Activated T-helper 2 cell treated with anti-CD3 and anti-CD28 coated beads, Interferon-gamma antibody, Interleukin-2, Interleukin-4, amounts not matched to agents 10 μg/mL and 5 μg/mL and 100 μg/mL, durations not matched to agents 14 hours and 24 hours and 36 hours (primary cell): ENCODE measurements at places on chromosomes 7 and 10.

DNA sequence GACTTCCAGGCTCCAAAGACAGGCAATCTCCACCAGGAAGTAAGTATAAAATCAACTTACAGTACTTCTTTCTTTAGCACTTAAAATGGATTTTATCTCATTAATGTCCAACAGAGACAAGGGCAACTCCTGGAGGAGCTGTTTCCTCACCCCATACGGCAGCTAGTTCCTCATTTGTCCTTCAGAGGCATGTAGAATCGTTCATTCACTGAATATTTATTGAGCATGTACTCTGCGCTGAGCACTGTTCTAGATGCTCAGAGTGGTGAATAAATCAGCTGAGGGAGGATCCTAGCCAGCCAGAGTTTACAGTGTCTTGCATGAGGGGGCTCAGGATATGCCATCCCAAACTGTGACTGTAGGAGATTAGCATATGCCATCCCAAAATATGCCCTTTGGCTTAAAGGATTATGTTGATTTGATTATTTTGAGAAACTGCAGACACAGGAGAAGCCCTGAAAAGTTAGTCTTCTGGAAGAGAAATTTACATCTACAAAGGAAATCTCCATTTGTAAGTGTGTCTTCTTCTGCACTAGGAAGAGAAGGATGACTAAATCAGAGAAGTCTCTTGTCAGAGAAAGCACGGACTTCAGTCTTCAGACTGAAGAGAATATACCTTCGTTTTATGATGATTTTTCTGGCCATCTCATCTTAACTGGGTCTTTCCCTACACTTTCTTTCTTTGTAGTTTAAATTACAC lies 66.9 kb downstream of the BAMBI start:
- DNase-seq: no peak

DNA sequence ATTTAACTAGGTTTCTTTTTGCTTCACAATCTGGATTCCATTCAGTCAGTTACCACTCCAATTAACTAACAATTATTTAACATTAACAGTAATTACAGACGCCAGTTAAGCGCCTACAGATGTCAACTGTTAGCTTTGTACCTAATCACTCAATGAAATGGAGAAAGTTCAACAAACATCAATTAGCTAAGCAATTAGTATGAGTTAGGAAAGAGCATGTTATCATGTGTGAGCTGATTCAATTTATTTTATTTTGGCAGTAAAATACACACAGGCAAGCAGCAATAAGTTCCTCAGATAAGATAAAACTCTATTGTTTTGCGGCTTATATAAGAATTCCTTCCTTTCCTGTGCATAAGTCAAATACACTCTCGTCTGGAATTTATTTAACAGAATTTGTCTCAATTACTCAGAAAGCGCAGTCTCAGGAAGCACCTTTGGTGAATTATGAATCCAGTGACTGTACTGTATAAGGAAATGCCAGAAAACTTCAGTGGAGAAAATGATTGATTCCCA lies 427.1 kb upstream of the GALNT17 start:
- no peak for DNase-seq

GRCh38 chr7:28739826-28740225 lies 218.3 kb downstream of the TRIL start:
- no peak for DNase-seq

DNA sequence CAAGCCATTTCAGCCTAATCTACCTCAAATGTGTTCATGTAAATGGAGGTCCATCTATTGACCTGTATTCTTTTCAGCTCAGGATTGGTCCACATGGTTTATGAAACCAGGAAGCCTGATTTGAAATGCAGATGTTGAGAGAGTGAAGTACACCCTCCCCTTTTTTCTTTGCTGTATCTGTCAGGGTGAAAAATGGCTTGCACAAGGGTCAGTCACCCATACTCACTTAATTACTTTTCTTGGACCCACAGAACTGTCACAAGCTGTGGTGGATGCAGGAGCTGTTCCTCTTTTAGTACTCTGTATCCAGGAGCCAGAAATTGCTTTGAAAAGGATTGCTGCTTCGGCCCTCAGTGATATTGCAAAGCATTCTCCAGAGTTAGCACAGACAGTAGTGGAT lies 41.2 kb downstream of the SPAG6 start:
- DNase-seq: no peak

- no peak for DNase-seq
Observed at GRCh38 chr7:146096994-146097393, 19.6 kb upstream of the CNTNAP2 start.

DNA sequence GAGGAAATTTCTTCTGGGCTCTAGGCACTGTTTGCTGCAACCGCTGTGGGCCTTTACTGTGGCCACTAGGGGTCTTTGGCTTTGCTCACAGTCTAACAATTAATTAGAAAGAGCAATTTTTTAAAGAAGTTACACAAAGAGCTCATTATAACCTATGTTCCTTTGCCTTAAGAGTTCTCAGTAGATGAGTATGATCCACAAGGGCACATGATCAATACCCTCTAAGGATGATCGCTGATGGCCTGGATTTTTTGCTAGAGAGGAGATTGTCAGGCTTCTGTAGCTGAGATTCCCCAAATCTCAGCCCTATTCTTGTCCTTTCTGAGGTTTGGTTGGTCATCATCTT lies 80.8 kb upstream of the RHOBTB1 start:
- no peak for DNase-seq

DNA sequence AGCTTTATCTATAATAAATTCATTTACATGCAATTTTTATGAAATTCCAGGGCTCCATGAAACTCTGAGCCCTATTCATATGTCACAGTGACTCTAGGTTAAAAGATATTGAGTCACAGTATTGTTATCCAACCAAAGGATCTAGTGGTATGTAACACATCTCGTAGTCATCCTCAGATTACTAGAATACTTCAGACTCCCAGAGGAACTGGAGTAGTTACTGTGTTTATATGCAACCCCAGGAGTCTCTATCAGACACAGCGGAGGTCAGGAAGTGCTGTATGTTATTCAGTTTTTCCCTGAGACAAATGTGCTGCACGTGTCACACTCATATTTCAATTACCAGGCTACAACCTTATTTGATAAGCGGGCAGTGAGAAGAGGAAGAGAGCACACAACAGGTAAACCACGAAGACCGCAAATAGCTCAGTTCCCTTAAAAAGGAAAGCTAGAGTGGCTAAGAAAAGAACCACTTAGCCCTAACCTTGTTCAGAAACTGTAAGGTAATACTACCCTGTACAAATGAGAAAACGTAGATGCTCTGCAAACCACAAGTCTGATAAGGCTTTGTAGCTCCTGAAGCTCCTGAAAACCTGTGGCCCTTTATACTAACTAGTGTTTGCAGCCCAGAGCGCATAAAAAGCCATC lies 114.0 kb upstream of the CNTNAP2 start:
- DNase-seq: no peak

- DNase-seq: no peak
Observed at GRCh38 chr10:109895095-109895818, 28.1 kb downstream of the XPNPEP1 start.

DNA sequence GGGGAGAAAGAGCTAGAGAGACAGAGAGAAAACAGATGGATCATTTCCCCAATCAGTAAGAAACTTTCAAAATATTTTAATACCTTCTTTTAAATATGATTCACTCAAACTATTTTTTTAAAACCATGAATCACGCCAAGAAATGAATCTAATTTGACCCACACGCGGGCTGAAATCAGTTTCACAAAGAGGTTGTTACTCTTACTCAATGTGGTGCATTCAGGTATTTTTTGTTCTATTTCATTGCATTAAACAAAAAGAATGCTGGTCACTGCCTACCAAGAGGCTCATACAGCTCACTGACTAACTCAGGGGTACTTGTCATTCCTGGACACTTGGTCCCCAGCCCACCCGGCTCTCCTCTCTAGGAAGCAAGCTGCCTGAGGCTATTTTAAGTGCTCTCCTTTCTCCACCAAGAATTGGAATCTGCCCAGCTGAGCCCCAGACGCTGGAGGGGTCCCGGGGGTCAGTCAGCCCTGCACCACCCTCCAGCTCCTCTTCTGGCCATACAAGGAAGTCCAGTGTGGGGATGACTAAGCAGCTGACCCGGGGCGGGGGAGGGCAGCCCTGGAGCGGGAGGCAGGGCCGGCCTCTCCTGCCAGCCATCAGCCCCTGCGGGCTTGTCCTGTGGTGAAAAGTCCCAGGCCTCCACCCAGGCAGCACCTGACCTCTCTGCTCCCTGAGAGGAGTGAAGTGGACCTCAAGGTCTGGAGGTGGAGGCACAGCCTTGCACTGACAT lies 21.7 kb upstream of the PFKP start:
- no peak for DNase-seq

DNA sequence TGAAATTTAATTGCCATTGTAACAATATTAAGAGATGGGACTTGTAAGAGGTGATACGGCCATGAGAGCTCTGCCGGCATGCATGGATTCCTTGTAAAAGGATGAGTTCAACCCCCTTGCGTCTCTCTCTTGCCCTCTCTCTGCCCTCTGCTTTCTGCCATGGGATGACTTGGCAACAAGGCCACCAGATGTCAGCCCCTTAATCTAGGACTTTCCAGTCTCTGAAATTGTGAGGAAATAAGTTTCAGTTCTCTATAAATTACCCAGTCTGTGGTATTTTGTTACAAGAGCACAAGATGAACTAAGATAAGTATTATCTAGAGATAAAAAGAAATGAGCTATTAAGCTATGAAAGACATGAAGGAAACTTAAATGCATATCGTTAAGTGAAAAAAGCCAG lies 145.7 kb upstream of the AHR start:
- DNase-seq: no peak

DNA sequence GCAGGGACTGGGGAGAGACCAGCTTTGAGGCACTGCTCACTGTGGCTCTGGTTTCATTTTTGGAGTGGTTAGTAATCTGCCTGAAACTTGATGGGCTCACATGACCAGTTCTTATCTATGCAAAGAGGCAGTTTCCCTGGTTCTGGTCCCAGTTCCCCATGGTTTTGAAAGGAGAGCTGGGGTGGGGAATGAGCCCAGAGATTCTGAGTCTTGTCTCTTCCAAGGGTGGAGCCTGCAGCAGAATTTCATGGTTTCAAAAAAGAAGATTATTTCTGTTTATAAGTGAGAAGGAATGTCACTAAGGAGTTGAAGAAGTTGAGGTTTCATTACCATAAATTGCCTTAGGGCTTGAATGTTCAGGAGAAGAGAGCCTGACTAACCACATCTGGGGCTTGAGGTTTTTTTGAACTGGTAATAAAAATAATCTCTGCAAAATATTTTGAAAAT lies 190.2 kb upstream of the HABP2 start:
- DNase-seq: no peak

- DNase-seq: no peak
Observed at GRCh38 chr7:96067321-96067720, 254.6 kb downstream of the SLC25A13 start.

GRCh38 chr7:50212666-50213621 lies 91.6 kb upstream of the IKZF1 start:
- DNase-seq: no peak

GRCh38 chr7:45035893-45036292 lies 35.9 kb downstream of the CCM2 start:
- DNase-seq: no peak

DNA sequence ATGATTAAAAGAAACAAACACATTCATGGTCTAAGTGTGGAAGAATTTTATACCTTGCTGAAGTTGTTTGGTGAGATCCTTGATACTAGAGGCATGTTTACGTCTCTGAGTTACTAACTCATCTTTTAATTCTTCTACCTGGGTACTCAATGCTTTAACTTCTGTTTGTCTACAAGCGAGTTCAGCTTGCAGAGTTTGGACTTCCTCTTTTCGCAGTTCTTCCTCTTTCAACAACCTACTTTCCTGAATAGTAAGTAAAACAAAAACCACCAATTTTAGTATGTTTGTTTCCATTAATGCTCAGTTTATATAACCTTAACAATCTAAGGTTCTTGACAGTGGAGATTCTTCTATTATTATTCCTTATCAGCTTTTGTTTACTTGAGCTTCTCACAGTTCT lies 42.9 kb downstream of the CCDC186 start:
- no peak for DNase-seq

- DNase-seq: no peak
Observed at GRCh38 chr10:104300736-104301292, 31.8 kb downstream of the GSTO2 start.

GRCh38 chr10:17548770-17549169 lies 68.4 kb downstream of the HACD1 start:
- no peak for DNase-seq

- no peak for DNase-seq
Observed at GRCh38 chr10:92640107-92640506, 47.2 kb downstream of the KIF11 start.

DNA sequence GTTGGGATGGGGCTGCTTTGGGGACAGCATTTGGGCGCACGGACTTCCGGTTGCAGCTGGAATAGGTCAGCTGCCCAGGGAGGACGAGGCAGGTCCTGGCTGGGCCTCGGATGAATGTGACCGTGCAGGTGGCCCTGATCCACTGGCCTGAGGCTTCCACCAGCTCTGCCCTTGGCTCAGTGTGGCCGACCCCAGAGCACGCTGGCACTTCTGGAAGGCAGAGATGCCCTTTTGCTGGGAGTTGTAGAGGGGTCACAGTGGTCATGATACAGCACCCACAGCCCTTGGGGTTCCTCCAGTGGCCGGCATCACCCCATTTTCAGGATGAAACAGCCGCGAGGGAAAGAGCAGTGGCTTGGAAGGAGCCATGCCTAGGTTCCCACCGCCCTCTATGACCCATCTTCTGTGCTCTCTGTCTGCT lies 19.0 kb downstream of the ADCY1 start:
- DNase-seq: no peak

- DNase-seq: no peak
Observed at GRCh38 chr7:123961771-123962170, 36.7 kb downstream of the SPAM1 start.

- DNase-seq: no peak
Observed at GRCh38 chr10:45673074-45673648, 589 bp upstream of the ZFAND4 start.

- DNase-seq: peak; percentile 79
Observed at GRCh38 chr10:29735628-29736365, 101.0 kb upstream of the SVIL start.

DNA sequence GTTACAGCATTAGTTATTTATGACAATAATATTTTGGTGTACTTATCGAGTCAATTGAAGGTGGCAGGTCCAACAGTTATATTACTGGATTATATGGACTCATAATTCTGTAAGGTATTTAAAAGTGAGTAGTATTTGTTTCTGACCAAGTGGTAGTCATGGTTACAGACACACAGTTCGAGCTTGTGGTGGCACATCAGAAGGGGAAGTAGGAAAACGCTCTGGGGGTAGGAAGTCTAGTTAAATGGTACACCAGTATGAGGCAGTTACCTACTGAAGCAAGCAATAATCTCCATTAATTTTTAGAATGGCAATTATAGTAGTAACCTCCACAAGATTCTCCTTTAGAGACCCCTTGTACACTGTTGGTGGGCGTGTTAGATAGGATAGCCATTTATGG lies 541.2 kb downstream of the ETV1 start:
- no peak for DNase-seq

GRCh38 chr10:129678186-129678585 lies 211.1 kb downstream of the MGMT start:
- DNase-seq: no peak

DNA sequence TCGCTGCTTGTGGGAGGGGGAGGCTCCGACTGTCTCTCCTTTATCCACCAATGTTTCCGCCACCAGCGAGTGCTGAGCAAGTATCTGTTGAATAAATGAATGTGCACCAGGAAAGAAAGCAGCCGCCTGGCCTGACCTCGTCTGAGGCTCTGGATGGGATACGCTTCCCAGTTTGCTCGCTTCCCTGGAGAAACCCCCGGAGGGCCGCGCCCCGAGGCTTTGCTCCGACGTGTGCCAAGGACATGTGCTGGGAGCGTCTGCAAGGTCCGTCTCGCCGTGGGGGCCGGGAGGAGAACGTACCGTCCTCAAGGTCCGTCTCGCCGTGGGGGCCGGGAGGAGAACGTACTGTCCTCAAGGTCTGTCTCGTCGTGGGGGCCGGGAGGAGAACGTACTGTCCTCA lies 536.4 kb downstream of the DNAJB6 start:
- no peak for DNase-seq

GRCh38 chr10:114632869-114633715 lies 25.0 kb downstream of the ABLIM1 start:
- DNase-seq: no peak
